PC-9 (cell line): ENCODE measurements at places on chromosomes 11 and 22. TPM values are rescaled to one million over a fixed set of nuclear protein-coding genes. Genes with fewer than 3 reads are reported as not detected.

- DNase-seq, result peak; percentile 23
Observed at GRCh38 chr11:46183819-46184218, 62.6 kb upstream of the PHF21A start.

- no peak for DNase-seq
Observed at GRCh38 chr22:27004434-27004833, 347.0 kb downstream of the MIAT start.

GRCh38 chr11:122598971-122599370 is 56.6 kb upstream of the UBASH3B start:
- no peak for DNase-seq

- DNase-seq, result no peak
Observed at GRCh38 chr22:33588860-33589259, 331.4 kb downstream of the LARGE1 start.

- DNase-seq, result no peak
Observed at GRCh38 chr11:9184516-9184915, 80.6 kb downstream of the DENND5A start.

DNA sequence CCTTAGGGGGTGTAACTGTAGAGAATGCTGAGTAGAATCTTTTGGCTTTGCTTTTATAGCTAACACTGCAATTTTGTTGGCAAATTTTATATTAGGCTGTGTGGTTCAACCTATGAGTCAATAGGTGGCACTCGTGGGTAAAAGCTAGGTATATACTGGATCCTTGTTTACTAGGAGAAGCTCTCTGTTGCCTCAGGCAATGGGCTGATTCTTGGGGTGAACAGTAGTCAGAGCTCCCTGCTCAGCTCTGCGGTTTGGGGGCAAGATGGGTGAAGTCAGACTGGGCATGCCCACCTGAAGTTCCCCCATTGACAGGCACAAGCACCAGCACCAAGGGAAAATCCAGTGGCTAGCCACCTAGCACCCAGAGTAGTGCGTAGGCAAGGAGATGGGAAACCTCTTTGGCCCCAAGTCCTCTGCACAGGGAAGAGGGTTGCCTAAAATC is 238.7 kb downstream of the FAM181B start:
- no peak for DNase-seq

DNA sequence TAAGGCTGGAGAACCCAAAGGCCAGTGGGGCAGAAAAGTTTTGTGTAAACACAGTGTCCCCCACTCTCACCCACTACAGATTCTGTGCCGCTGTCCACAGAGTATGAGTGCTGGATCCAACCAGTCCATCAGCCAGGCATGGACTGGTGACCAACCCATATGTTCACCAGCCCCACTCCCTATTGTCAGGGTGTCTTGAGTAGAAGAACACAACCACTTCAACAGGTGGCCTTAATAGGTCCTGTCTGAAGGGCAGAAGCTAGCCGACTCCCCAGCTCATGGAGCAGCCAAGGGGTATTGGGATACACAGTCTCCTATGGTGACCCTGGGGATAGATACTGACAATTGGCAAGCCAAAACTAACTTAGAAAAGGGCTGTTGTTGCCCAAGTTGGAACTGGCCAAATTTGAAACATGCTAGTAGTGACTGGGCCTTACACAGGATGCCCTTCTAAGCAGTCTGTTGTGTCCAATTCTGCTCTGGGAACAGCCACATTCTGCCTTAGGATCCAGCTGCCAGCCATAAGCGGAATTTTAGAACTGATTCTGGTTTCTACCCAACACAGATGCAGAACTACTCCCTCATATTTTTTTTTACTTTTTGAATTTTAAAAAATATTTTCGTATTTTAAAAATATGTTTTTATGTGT is 19.8 kb upstream of the PGM2L1 start:
- no peak for DNase-seq

DEUP1 gene
- total RNA-seq, result not detected in 2 replicates

DNA sequence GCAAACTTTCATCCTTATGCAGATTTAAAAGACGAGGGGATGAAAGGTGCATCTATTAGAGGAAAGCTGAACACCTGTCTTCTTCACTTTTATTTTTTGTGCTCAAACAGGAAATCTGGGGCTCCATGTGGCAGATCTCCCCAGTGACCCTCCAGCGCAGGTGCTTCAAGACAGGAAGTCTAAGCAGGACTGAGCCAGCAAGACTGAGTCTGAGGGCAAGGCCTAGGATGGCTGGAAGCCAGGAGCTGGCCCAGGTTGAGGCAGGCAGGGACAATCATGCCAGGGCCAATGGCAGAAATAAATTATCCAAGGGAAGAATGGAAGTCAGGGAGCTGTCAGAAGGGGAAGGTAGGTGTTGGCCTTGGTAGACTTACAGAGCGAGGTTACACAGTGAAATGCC is 101.1 kb upstream of the SPON1 start:
- DNase-seq, result no peak

GRCh38 chr11:65422633-65423515 is at the start of gene NEAT1:
NEAT1 (plus strand) TSS chr11:65422798.
- DNase-seq, result peak; percentile 97

DNA sequence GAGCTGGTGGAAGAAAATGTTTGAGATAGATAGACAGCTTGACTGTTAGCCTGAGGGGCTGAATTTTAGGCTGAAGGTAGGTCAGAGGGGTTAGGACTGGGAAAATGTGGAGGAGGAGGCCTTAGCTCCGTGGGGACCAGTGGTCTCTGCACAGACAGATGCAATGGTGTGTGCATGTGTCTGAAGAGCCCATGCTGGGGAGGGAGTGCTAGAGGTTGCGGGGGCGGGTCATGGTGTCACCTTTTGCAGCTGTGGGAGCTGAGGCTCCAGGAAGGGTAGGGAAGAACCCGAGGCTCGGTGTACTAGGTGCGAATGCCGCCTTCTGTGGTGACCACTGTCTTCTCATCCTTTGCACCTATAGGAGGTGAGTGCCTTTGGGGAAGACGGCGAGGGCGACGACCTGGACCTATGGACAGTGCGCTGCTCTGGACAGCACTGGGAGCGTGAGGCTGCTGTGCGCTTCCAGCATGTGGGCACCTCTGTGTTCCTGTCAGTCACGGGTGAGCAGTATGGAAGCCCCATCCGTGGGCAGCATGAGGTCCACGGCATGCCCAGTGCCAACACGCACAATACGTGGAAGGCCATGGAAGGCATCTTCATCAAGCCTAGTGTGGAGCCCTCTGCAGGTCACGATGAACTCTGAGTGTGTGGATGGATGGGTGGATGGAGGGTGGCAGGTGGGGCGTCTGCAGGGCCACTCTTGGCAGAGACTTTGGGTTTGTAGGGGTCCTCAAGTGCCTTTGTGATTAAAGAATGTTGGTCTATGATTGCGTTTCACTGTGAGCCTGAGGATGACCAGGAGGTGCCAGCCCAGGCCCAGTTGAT is 1.6 kb downstream of the SDF2L1 start:
- DNase-seq, result no peak

DNA sequence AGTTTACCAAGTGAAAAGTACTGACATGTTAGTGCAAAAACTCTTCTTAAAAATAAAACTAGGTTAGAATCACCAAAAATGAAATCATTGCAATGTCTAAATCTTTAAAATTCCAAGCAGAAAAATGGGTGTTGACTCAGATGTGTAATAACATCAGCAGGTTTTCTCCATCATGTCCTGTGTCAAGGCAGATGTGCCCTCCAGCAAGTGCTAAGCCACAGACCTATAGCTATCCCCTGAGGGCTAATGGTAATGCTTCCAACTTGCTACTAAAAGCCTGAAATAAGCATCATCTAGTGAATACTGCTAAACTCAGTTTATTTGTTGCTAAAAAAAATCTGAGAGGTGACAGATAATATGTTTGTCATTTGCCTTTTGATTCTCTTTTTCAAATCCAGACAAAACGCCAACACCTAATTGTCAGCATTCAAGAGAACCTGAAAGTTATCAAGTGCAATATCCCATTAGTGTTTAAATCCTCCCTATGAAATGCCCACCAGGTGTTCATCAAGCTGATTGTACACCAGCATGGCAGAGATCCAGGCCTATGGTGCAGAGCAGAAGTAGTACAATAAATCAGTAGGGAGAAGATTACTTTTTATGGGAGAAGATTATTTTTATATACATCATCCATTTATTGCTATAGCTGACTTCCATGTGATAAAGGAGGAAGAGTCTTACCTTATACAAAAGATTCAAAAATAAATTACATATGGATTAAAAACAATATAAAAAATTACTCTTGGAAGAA is 55.1 kb upstream of the SYT9 start:
- DNase-seq, result no peak

- no peak for DNase-seq
Observed at GRCh38 chr11:96204366-96204659, 138.7 kb downstream of the MAML2 start.
